ENCODE measurements at places on chromosomes 7 and 10. TPM values are rescaled to one million over a fixed set of nuclear protein-coding genes. Genes with fewer than 3 reads are reported as not detected.

Gene HPS1
- 25.6 TPM for total RNA-seq

Gene CPA2
- not detected for total RNA-seq

DNA sequence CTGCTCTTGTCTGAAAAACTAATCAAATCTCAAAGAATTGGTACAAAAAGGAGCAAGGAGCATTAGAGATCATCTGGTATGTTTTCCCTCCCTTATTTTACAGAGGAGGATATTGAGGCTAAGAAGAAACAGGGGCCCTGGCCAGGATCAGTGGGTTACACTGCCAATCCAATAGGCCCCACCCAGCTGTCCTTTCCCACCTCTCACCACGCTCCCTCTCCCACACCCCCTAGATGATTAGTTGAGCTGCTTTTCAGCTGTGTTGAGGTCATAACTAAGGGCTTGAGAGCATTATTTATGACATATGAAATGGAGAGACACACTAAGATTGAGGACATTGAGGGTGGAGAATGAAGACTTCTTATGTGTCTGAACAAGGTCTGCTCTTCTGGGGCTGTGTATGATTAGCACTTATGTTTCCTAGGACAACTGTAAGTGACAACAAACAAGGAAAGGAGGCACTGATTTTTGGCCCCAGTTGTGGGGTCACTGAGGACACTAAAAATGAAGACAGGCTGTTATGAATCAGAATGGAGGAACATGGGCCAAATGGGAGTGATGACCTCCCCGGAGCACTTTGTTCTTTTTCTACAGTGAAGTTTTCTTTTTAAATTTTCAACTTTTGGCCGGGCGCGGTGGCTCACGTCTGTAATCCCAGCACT is 26.5 kb downstream of the VWA2 start:
- peak; percentile 53 for DNase-seq

DNA sequence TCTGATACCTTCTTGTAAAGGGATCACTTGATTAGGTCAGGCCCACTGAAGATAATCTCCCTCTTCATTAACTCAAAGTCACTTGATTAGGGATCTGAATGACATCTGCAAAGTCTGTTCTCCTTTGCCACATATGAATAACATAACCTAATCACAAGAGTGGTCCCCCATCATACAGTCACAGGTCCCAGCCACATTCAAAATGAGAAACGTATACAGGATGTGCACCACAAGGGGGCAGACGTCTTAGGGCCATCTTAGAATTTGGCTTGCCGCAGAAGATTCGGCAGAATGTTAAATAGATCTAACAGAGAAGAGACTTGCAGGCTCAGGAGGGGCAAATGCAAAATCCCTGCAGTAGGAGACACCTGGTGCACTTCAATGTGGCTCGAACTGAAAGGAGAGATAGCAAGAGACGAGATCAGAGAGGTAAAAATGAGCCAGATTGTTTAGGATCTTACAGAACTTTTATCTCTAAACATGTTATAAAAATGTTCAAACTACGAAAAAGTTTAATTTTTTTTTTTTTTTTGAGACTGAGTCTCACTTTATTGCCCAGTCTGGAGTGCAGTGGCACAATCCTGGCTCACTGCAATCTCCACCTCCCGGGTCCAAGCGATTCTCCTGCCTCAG is 10.4 kb upstream of the SMC3 start:
- peak; percentile 46 for DNase-seq

GRCh38 chr10:100982916-100983830 is 4.1 kb downstream of the MRPL43 start:
- no peak for DNase-seq

DNA sequence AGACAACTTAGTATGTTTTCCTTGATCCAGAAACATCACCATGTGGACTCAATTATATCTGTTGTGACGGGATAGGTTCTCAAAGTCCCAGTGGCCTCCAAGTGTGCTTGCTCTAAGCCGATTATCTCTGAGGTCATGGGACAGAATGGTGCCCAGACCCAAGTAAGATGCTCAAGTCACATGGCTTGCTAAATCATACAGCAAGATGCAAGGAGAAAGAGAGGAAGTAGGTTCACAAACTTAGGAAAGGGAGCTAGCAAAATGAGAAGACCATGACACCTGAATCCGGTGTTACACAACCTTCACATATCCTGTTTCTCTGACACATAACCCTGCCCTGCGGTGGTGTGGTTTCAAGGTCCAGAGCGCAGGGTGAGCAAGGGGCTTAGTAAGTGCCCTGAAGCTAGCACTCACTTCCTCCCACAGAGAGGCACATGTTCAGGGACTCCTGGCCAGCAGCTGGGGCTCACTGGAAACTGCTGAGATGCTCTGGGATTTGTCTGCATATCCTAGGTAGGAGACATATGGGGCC is 590.9 kb upstream of the ANKRD30A start:
- no peak for DNase-seq
